ENCODE measurements at places on chromosomes 7 and 10.
A peak's percentile ranks its signal among the peaks of the same experiment; 100 is the strongest.

- no peak for DNase-seq
Observed at GRCh38 chr7:83806538-83806937, 157.6 kb upstream of the SEMA3E start.

DNA sequence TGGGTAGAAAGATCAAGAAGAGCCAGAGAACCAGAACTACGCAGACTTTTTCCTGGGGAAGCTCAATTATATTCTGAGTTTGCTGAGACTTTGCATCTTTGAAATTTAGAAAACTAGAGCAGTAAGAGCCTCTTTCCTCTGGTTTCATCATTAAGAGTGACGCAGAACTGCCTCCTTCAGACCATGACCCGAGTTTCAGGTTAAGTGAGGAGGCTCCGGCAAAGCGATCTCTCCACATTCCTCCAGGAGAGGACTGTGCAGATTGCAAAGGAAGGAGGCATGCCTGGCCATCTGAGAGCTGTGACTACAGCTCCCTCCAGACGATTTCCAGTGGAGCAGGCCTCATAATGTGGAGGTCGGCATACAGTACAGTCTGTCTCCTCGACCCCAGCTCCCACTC lies 115.8 kb upstream of the LANCL2 start:
- no peak for DNase-seq

GRCh38 chr7:30510124-30511075 lies 5.8 kb upstream of the GGCT start:
- DNase-seq = no peak

DNA sequence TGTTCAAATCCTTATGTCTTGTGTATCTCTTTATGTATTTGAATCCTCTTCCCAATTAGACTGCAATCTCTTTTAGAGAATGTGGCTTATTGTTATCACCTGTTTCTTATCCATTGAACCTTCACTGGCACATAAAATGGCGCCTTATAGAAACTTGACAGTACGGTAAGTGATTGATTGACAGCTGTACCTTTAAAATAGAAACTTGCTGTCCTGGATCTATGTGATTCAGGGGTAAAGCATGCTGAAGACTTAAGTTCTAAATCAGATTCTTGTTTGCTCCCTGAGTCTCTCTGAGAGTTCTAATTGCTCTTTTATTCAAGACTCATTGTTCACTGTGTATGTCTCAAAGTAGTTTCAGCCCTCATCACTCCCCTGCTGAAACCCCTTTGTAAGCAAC lies 91.3 kb downstream of the CACNB2 start:
- DNase-seq = no peak

- DNase-seq = no peak
Observed at GRCh38 chr10:69800109-69800508, 1.6 kb upstream of the COL13A1 start.

- DNase-seq = peak; percentile 21
Observed at GRCh38 chr10:63711867-63712716, 190.9 kb downstream of the REEP3 start.

GRCh38 chr7:16978358-16979244 lies 96.8 kb upstream of the AGR3 start:
- no peak for DNase-seq

GRCh38 chr7:157397731-157398691 lies 61.2 kb downstream of the DNAJB6 start:
- DNase-seq = peak; percentile 85

- DNase-seq = no peak
Observed at GRCh38 chr7:155138204-155138603, 68.1 kb downstream of the HTR5A start.

GRCh38 chr7:26648554-26648953 lies 215.8 kb downstream of the SKAP2 start:
- DNase-seq = no peak

- no peak for DNase-seq
Observed at GRCh38 chr7:120394595-120394994, 121.6 kb downstream of the KCND2 start.

DNA sequence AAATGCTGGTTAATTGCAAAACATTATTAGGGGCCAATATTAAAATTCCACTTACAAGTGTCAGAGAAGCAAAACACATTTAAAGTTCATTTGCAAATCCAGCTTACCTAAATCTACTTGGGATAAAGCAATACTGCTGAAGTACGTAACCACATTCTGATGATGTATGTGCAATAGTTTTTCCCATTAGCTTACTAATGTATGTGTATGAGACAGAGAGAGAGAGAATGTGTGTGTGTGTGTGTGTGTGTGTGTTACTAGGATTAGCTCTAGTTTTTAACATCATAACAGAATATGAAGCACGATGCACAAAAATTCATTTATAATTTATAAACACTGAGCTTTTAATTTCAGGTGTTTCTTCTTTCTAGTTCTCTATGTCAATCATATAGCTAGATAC lies 1074.2 kb upstream of the C7orf33 start:
- DNase-seq = no peak
